ENCODE measurements at places on chromosomes 1 and 21.

GRCh38 chr21:14690886-14691285 lies 144.8 kb upstream of the SAMSN1 start:
- no peak for DNase-seq

DNA sequence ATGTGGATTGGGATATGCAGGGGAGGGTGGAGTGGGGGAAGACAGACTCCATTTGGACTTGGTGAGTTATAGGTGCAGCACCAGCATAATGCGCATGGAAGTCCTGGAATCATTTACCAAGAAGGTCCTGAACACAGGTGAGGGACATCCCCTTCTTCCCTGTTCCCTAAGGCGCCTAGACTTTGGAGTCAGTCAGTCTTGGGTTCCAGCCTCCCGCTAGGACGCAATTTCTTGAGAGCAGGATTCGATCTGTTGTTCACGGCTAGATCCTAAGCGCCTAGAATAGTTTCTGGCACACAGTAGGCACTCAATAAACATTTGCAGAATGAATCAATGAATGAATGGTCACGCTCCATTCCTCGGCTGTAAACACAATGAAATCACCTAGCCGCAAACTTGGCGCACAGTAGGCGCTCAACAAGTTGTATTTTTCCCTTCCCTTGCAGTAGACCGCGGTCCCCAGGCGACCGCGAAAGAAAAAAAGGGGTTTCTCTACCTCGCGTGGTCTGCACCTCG lies 1.0 kb upstream of the AK4 start:
- DNase-seq = no peak

DNA sequence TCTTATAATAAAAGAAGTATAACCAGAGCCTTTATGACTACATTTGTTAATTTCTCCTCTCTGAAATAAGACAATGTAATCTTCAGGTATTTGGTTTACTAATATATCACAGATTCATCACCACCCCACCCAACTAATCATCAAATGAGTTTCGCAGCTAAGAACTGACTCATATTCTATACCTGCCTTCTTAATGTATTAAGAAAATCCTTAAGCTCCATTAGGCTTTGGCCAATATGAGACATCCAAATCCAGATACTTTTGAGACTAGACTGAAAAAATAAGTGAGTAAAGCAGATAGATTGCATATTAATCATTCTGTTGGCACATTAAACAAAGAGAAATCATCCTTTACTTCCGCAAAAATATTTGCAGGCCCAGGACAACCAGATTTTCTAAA lies 18.7 kb upstream of the FMO2 start:
- DNase-seq = no peak

DNA sequence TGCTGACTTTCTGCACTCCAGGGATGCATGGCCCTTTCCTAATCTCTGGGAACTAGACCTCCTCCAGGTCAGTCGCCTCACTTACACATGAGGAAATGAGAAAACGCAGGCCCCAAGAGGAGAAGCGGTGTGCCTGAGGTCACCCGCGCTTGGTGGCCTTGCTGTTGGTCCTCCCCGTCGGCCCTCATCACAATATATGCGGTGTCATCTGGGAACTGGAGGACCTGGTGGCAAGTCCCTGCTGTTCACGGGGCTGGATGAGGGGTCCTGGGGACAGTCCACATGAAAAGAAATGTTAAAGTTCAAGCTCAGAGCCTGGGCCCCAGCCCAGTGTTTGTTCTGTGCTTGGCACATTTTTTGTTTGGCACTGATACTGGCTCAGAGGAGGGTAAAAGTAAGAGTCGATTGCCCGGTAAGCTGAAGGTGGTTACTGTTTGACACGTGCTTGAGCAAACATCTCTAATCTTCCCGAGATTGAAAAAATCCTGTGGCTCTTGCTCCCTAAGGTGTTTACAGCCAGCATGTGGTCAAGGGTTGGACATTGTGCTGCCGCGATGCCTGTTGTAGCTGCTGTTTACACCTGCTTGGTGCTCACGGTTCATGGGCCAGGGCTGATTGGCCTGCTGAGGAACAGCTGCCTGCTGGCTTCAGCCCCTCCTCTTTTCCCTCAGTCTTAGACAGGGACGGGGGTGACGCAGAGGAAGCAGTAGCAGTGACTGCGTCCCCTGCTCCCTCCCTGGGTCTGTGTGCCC lies 5.2 kb downstream of the COQ8A start:
- no peak for DNase-seq

DNA sequence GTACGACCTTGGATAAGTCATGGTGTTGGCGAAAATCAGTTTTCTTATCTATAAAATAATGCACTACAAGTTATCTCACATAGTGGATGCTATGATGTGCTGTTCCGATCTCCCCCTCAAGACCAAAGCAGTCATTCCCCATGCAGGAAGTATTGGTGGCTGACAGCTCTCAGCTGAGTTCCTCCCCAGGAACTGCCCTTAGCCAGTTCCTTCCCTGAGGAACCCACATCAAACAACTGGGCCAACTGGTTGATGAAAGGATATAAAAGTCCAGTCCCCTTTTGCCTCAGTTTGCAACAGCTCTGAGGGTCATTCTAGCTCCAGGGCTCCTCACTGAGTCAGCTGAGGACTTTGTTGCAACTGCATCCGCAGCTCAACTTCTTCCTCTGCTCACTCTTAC lies 16.1 kb upstream of the SLAMF1 start:
- DNase-seq = no peak

DNA sequence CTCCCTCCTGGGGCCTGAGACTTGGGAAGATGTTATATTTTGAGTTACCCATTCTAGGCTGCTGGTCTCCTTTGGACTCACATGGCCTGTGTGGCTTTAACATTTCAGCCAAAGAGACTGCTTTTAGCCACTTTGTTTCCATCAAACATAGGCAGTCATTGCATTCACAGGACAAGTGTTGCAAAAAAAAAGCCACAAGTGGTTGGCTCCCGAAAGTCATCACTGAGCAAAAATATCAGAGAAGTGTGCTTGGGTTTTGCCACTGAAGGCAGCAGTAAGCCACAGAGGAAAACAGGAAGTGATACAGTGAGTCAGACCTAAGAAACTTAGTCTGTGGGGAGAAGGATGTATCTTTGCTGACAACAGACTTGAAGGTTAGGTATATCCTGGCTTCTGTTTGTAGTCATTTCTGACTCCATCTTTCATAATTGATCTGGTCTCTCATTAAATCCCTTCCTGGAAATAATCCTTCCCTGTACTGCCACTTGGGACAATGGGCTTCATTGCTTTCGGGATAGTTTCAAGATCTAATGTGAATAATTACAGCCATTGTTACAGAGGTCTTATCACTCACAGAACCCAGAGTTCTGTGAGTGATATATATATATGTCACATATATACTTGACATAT lies 80.9 kb downstream of the COLGALT2 start:
- peak; percentile 22 for DNase-seq

DNA sequence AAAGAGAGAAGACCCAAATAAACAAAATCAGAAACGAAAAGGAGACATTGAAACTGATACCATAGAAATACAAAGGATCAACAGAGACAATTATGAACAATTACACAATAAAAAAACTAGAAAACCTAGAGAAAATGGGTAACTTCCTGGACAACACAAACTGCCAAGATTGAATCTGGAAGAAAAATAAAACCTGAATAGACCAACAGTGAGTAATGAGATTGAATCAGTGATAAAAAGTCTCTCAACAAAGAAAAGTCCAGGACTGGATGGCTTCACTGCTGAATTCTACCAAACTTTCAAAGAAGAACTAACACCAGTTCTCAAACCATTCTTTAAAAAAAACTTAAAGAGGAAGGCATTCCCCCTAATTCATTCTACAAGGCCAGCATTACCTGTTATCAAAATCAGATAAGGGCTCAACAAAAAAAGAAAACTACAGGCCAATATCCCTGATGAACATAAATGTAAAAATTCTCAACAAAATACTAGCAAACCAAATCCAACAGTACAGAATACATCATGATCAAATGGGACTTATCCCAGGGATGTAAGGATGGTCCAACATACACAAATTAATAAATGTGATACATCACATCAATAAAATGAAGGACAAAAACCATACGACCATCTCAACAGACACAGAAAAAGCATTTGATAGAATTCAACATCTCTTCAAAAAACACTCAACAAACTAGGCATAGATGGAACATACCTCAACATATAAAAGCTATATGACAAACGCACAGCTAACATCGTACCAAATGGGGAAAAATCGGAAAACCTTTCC lies 119.9 kb downstream of the ACBD6 start:
- DNase-seq = no peak

- no peak for DNase-seq
Observed at GRCh38 chr1:14919751-14920150, 233.8 kb upstream of the TMEM51 start.

All from HCT116 (cell line).